ENCODE measurements at places on chromosomes 2 and 18. TPM values are rescaled to one million over a fixed set of nuclear protein-coding genes. Genes with fewer than 3 reads are reported as not detected.

Gene SLC4A5
- 0.29 TPM for total RNA-seq

Gene MATN3
- total RNA-seq: 2.3 TPM

Gene RAPGEF4
- 0.14 TPM for total RNA-seq

Gene LRP1B
- total RNA-seq: 0.29 TPM

Gene G6PC2
- not detected for total RNA-seq

Gene EML6
- 2.2 TPM for total RNA-seq

Gene REG1A
- not detected for total RNA-seq

Gene GNLY
- total RNA-seq: not detected

Gene KLHL41
- total RNA-seq: 0.14 TPM

Gene HES6
- total RNA-seq: 9.6 TPM

Gene IL1RL1
- 0.22 TPM for total RNA-seq

Gene NAT8
- total RNA-seq: not detected
